Esophagus squamous epithelium (tissue), 5 donors: ENCODE measurements at places on chromosomes 13 and 19.

DNA sequence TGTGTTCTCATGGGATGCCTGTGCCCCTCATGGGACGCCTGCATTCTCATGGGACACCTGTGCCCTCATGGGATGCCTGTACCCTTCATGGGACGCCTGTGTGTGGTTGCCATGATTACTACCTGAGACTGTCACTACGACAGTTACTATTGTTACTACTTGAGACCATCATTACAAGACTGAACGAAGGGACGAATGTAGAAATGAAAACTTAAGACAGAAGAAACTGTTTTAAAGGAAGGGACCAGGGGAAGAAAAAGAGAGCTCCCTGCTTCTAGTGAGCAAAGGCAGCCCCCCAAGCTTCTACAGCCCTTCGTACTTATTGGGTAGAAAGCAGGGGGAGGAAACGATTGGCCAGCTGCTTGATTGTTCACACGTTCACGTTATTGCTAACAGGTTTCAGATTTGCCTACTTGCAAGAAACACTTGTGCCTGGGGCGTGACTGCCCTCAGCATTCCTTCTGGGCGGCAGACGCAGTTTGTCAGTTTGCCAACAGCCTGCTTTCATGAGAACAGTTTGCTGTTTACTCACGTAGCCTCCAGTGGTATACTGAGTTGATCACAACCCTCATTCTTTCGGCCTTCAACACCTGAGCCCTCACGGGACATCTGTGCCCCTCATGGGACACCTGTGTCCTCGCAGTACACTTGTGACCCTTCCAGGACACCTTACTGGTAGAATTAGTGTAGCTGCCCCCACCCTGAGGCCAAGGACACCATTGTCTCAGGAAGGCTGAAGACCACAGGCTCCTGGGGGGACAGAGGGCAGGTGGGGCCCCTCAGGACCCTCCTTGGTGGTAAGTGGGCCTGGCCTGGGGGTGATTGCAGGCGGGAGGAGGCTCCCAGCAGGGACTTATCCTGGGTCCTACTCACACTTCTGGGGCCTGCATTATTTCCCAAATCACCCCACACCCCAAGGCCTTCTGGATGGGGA is 2.5 kb upstream of the S1PR4 start:
- DNase-seq, result no peak

GRCh38 chr19:40529093-40529954 is 47.3 kb upstream of the SHKBP1 start:
- DNase-seq, result no peak

DNA sequence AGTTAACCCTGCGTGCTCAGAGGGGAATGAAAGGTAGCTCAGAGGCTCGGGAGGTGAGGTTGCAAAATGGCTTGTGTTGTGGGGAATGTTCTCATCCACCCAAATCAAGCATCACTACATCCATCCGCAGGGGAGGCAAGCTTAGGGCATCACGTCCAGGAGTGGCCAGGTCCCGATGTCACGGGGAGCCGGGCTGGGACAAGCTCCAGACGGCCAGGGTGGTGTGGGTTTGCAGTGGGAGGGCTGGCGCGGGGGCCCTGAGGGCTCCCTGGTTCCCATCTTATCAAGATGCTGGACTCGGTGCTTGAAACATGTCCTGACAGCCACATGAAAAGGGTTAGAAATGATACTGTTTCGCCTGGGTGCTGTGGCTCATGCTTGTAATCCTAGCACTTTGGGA is 25.8 kb downstream of the EPN1 start:
- no peak for DNase-seq

DNA sequence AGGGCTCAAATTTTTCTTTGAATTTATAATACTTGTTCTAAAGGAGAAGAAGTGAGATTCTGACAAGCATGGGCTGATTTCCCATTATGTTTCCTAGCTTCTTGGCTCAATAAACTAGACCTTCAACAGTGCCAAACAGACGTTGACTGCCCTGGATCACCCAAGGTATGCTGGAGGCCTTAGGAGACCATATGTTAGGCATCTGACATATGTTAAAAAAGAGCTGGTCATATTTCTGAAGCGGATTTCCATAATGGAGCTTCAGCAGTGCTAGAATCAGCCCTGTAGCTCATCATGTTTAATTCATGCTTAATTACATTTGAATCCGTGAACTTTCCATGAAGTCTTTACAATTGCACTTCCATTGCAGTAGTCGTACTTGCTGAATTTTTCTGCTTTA is 653.3 kb downstream of the DIAPH3 start:
- DNase-seq, result no peak

- no peak for DNase-seq
Measured at GRCh38 chr13:70784207-70784989, 676.1 kb upstream of the KLHL1 start.

DNA sequence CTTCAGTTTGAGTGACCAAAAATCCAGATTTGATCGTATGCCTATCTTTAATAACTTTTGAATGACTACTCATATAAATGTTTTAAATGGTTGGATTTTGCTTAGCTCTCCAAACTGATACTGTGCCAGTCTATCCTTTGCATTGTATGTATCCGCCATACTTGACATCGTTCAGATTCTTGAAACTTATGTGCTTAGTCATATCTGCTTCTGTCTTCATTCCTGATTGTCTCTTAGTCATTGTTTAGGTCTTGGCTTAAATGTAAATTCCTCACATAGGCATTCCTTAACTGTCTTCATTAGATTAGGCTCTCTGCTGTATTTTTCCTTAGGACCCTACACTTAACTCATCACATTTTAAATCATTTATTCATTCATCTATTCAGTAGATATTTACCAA is 126.0 kb downstream of the PCCA start:
- no peak for DNase-seq

DNA sequence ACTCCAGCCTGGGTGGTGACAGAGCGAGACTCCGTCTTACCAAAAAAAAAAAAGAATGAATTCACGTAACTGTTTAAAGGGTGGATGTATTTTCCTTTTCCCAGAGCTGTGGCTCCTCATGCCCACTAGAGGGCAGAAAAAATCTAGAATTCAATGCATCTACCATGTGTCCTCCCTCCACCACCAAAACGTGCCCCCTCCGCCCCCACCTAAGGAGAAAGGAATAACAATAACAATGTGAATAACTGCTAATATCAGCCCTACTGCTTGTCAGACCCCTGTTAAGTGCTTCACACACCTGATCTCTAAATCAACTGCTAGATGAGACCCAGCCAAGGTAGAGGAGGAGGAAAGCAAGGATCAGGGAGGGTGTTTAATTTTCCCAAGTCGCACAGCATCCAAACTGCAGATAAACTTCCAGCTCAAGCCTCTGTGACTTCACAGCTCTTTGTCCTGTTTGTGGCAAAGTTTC is 20.2 kb upstream of the PNMA8B start:
- no peak for DNase-seq
